ENCODE measurements at places on chromosomes 12 and 14. TPM values are rescaled to one million over a fixed set of nuclear protein-coding genes. Genes with fewer than 3 reads are reported as not detected.

Gene POTEM
- total RNA-seq = not detected

Gene MYH6
- not detected for total RNA-seq

Gene C3AR1
- total RNA-seq = 10.3 TPM

Gene CPNE6
- not detected for total RNA-seq

Gene VRTN
- not detected for total RNA-seq
